NCI-H187 (cell line): ENCODE measurements at places on chromosomes 7 and 10.

- DNase-seq = no peak
These were observed 53.7 kb downstream of the ASB4 start for GRCh38 chr7:95539426-95539825.

DNA sequence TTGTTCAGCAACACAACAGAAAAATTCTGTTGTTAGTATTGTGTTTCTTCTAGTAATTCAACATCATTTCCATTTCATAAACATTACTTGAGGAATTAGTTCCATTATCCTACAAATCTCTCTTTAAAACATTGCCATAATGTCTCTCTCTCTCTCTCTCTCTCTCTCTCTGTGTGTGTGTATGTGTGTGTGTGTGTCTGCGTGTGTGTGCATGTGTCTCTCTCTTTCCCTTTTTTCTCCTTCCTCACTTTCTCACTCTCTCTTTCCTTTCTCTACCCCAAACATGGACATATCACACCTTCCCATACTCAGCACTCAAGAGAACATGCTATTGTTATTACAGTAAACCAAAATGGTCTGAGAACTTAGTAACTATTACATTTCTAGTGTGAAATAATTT lies 16.6 kb downstream of the LRRTM3 start:
- no peak for DNase-seq

DNA sequence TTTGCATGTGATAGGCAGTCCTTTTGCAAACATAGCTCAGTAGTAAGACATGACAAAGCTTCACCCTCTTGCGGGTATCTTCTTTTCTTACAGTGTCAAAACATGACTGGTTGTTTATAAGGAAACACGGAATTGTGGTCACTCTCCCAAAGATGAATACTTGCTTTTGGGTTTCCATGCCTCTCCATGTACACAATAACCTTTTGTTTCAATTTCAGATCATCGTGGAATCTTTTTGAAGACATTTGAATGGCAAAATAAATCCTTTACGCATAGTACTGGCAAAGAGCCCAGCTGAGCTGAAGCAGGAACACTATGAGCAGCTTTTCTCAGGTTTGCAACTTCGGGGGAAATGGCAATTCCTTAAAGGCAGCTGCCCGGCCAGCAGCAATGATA lies 156.8 kb upstream of the FRMD4A start:
- DNase-seq = no peak

- DNase-seq = no peak
These were observed 365.8 kb downstream of the BBS9 start for GRCh38 chr7:33495207-33495606.

- no peak for DNase-seq
These were observed 63.4 kb upstream of the DDC start for GRCh38 chr7:50628434-50629084.

- no peak for DNase-seq
These were observed 578.5 kb downstream of the SH2D4B start for GRCh38 chr10:81116201-81116600.

- DNase-seq = no peak
These were observed 394.7 kb upstream of the AKR1E2 start for GRCh38 chr10:4431114-4431863.

- DNase-seq = no peak
These were observed 57.9 kb upstream of the ITGB1 start for GRCh38 chr10:33015761-33016547.

DNA sequence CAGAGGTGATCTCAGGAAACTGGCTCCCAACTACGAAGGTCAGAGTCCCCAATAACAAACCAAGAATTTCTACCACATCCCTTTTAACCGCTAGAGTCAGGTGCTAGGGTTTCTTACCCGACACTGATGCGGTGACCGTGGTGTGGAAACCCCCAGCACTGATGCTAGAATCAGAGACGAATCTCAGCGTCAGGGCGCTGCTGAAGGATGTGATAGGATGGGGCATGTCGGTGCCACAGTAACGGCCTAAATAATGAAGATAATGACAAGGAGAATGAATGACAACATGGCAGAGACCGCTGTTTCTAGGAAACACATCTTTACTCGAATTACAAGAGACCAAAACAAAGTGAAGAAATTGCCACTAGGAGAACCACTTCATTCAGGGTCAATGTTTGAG lies 131.1 kb upstream of the RSU1 start:
- DNase-seq = no peak

GRCh38 chr7:108452707-108453106 lies 3.5 kb downstream of the NRCAM start:
- no peak for DNase-seq
